ENCODE measurements at places on chromosomes 16 and 17.
A peak's percentile ranks its signal among the peaks of the same experiment; 100 is the strongest.

- no peak for DNase-seq
Measured at GRCh38 chr16:87297918-87298631, 19.1 kb downstream of the C16orf95 start.

GRCh38 chr17:42683407-42684034 lies 1.2 kb downstream of the CNTNAP1 start:
- DNase-seq = peak; percentile 31

DNA sequence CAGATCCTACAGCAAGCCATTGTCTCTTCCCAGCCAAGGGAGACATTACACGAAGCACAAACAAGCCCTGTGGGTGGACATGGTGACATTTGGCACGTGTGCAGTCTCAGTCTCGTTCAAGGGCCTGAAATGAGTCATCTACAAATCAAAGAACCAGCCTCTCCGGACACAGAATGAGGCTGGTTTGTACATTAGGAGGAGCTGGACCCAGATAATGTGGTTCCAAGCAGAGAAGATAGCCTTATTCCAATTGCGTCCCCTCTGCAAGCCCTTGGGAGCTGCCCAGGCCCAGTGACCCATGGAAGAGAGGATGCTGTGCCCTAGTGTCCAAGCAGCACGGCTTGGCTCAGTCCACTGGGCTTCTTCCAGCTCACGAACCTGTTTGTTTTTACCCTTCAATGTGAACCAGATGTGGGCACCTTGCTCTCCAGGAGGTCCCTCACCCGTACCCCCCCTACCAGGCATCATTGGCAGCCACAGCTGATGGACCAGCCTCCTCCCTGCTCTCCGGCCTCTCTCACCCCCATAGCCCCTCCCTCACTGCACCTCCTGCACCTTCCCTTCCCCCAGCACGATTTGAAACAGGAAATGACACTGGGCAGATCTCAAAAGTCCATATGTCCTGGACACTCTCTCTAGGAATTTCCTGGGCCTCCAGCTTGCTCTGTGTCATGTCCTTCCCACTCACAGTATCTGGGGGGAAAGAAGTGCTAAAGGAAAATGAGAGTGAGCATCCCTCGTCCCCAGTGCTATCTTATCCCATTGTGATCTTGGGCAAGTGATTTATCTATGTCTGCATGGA lies 26.2 kb downstream of the KPNA2 start:
- peak; percentile 51 for DNase-seq

DNA sequence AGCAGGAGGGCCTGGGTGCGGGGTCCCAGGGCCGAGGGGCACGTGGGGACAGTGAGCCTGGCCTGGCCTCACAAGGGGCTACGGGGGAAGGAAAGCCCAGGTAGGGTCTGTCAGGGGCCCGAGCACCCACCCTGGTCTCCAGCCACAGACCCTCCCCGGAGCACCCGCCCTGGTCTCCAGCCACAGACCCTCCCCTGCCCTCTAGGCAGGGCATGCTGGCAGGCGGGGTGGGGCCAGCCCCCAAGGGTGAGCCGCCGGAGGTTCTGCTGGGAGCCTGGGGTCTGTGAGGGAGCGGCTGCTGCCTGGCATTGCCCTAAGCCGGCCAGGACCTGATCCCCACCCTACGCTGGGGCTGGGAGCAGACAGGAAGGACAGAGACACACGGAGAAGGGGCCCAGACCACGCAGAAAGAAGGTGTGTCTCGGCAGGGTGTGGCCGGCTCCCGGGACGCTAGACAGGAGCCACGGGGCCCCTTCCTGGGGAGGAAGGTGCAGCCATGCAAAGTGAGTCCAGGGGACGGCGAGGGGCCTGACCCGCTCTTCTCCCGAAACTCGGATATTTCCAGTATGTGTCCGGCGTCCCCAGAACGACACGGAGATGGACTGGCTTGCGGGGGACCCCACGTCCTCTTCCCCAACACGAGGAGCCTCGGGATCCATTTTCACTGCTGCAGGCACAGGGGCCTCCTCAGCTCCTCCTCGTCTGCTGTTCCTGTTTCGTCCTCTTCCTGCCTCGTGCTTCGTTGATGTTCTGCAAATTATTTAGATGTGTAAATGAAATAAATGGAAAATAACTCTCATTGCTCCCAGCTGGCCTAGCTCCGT lies 15.5 kb downstream of the UTS2R start:
- no peak for DNase-seq

DNA sequence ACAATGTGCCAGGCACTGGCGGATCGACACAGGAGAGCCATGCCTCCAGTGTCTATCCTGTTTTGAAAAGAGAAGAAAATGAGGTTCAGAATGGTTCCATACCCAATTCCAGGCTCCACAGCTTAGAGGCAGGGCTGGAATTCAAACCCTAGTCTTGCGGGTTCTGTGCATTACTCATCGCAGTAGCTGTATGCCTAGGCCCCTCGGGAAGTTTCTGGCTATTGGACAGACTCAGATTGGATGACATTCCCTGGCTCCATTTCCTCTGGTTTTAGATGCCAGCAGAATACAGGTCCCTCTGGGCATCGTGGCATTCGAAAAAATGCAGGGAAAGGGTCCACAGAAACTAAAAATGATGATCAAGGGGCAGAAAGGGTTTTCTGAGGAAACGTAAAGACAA lies 184.7 kb downstream of the COPRS start:
- DNase-seq = no peak

Measured in thyroid gland (tissue), 4 donors.